ENCODE measurements at places on chromosomes 13 and 19.

GRCh38 chr19:55041244-55041626, 3.2 kb upstream of the GP6 start:
- DNase-seq: no peak

- no peak for DNase-seq
Measured at GRCh38 chr13:51590971-51591627, 6.8 kb downstream of the WDFY2 start.

DNA sequence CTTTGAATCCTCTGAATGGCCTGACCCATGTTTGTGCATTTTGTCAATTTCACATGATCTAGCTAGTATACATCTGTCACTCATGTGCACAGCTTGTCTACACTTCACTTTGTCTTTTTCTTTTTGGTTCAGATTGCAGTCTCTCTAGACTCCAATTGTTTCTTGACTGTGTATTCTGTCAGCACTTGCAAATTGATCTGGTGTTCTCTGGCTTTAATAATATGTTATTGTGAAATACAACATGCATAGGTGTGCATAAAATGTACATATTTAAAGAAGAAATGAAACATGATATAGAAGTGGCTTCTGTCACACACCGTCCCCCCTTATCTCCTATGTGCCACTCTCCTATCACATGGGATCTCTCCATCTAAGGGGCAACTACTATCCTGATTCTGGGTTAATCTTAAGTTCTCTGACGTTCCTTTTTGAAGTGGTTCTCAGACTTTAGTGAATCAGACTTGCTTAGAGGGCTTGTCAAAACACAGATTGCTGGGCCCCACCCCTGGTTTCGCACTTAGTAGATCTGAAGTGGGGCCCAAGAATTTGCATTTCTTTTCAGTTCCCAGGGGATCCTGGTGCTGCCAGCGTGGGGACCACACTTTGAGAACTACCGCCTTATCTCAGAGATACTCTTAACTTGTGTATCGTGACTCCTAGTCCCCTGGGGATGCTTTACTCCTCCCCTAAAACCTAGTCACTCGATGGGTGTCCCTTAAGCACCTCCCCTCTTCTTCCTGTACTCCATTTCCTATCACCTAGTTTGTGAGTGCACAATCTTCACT, 5.8 kb downstream of the KRTDAP start:
- DNase-seq: no peak

GRCh38 chr19:49020931-49021895, 2.9 kb downstream of the CGB3 start:
- no peak for DNase-seq

DNA sequence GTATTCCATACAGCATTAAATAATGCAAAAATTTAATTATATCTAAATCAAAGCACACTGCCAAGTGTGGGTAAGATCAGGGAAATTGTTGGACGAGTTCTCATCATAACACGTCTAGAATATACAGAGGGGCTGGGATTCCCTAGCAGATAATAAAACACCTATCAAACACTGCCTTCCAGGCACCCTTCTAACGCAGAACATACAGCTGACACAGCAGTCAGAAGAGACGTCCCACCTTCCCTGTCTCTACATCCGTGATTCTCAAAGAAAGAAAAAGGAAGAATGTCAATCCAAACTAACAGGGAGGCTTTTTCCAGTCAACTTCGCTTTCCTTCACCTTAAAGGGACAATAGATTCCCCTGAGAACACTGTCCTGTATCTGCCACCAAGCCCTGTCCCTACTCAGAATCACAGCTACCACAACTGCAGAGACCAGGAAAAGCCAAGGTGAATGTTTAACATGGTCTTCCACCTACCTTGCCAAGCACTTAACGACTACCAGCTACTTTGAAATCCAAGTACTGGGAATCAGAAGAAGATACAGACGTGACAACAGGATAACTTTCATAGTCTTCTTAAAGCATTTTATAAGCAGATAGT, 38.5 kb downstream of the TBC1D4 start:
- DNase-seq: no peak

- no peak for DNase-seq
Measured at GRCh38 chr19:24029941-24030636, 56.9 kb upstream of the ZNF254 start.

GRCh38 chr13:49305792-49306425, 58.2 kb downstream of the CDADC1 start:
- DNase-seq: no peak

DNA sequence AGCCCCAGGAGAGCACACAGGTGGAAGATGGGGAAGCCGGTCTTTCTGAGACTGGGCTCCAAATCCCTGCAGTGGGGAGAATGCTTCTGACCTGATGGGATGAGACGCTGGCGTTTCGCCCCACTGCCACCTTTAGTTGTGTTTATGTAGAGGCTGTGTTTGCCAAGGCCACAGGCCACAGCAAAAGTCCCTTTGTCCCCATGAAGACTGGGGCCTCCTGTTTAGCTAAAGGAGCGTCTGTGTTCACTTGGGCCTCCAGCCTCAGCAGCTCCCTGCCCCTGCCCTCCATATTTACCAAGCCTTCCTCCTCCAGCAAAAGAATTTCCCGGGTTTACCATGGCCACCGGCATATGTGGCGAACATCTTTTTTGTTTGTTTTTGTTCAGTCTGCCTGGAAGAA, 10.4 kb upstream of the KLK14 start:
- DNase-seq: no peak

DNA sequence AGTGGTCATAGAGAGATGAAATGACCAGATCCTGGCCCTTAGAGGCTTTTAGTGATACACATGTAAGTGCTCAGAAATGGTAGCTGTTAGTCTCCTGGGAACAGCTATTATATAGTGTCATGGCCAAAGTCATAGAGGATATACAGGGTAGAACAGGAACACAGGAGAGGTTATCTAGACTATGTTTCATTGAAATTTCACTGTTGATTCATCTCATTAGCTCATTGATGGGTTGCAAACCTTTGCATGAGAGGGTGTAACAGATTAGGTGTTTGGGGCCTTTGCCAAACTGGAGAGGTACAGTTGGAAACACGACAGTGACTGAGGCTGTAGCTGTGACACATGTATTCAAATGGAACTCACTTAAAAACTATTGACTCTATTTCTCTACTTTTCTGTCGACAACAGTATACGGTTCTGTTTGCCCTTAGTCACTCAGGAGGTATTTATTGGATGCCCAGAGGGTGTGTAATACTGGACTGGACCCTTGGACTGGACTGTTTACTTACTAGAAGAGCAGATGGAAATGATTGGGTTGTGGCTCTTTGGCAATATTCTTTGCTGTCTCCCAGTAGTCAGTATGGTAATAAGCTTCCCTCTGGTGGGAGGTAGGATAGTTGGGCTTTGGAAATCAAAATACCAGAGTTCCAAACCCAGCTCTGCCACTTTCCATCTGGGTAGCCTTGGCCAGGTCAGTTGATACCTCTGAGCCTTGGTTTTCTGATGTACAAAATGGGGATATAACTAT, 29.8 kb downstream of the ARHGAP35 start:
- DNase-seq: no peak

DNA sequence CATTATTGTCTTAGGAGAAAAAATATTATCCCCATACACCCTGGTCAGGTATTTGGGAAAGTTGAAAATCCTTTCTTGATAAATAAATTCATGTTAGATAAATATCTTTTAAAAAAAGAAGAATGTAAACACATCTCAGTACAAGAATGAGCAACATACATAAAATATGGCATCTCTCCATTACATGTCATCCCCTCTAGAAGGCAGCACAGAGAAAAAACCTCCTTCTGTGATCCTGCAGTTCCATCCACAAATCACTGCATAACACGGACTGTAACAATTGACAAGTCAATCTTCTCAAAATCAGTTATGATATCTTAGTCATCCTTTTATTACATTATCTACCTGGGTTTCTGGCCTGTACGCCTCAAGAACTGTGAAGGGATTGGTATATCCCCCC, 683.9 kb upstream of the KLHL1 start:
- DNase-seq: no peak

GRCh38 chr13:44271031-44271455, 102.6 kb upstream of the SERP2 start:
- DNase-seq: no peak

DNA sequence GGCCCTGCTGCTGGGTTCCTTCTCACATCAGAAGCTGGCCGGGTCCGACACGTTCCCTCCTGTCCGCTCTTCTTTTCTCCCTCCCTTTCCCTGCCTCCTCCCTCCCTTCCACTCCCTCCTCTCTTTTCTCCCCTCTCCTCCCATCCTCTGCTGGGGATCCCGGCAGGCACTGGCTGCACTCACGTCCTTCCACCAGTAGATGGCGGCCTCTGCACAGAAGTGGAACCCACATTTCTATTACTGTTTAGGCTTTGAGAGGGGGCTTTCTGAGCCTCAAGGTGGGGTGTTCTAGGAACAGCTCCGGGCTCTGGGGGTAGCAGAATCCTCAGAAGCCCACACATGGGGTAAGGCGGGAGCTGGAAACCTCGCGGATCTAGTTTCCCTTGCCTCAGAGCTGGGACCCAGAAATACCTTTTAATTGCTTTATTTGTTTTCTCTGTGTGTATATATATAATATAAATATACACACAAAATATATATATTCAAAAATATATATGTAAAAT, 294.2 kb downstream of the ZNF536 start:
- DNase-seq: no peak

- no peak for DNase-seq
Measured at GRCh38 chr13:58239774-58240268, 608.3 kb downstream of the PCDH17 start.

DNA sequence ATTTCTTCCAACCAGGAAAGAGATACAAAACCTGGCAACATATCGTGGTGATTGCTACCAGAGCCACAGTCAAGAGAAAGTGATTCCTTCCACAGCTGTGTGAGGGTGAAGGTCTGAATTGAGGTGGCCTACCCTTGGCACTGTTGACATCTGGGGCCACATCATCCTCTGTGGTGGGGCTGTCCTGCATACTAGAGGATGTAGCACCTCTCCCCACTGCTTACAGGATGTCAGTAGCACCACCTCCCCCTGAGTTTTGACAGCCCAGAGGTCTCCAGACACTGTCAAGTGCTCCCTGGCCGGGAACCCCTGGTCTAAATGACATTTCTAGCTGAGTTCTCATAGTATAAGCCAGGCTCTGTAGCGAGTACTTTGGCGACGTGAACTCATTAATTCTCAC, 15.5 kb downstream of the PTGER1 start:
- no peak for DNase-seq

GRCh38 chr13:95642028-95642621, 2.4 kb downstream of the DZIP1 start:
- no peak for DNase-seq

GRCh38 chr13:75217949-75218348, 264.0 kb downstream of the TBC1D4 start:
- no peak for DNase-seq

DNA sequence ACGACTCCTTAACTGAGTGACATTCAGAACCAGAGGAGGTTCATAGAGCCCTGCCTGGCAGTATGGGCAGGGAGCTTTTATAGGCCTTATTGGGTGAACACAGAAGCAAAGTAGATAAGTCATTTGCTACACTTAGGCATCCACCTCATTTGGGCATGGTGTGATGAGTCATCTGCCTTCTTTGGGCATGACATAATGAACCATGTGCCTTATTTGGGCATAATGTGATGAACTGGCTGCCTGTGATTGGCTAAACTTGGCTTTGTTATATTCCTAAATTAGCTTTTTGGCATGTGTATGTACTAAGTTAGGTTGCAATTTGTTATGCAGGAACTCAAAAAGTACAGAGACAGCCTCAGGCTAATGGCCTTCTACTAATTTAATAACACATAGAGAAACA, 2210.2 kb upstream of the PCDH20 start:
- DNase-seq: no peak

DNA sequence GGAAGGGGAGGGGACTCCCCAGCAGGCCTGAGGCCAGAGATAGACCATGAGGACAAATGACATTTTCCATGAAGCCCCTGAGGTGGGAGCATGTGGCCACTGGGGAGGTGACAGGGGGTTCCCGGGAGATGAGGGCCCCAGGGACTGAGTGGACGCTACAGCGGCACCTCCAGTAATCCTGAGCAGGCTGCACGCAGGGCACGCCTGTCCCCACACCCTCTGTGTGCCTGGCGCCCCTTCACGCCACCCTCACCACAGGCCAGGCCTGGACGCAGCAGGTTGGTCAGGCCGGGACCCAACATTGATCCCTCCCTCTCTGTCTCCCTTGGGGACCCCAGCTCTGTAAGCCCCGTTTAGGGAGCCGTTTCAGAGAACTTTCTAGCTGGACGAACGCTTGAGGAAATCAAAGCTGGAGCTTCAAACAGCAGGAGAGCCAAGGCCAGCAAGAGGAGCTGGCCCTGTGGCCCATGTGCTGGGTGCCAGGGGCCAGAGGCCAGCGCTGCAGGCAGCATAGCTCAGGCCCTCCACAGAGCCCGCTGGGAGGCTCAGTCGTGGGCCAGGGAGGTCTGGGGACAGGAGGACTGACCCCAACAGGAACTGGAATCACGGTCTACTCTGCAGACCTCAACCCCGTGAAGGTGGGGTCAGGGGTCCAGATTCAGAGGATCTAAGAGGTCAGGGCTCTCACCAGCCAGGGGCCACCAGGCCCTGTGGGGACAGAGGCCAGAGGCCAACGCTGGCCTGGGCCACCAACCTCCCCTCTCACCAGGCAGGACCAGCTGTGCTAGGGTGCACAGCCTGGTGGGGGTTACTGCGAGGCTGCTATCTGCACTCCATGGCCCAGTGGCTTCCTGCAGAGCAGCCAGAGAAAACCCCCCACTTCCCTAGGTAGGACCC, 14.6 kb downstream of the LSM4 start:
- DNase-seq: no peak

DNA sequence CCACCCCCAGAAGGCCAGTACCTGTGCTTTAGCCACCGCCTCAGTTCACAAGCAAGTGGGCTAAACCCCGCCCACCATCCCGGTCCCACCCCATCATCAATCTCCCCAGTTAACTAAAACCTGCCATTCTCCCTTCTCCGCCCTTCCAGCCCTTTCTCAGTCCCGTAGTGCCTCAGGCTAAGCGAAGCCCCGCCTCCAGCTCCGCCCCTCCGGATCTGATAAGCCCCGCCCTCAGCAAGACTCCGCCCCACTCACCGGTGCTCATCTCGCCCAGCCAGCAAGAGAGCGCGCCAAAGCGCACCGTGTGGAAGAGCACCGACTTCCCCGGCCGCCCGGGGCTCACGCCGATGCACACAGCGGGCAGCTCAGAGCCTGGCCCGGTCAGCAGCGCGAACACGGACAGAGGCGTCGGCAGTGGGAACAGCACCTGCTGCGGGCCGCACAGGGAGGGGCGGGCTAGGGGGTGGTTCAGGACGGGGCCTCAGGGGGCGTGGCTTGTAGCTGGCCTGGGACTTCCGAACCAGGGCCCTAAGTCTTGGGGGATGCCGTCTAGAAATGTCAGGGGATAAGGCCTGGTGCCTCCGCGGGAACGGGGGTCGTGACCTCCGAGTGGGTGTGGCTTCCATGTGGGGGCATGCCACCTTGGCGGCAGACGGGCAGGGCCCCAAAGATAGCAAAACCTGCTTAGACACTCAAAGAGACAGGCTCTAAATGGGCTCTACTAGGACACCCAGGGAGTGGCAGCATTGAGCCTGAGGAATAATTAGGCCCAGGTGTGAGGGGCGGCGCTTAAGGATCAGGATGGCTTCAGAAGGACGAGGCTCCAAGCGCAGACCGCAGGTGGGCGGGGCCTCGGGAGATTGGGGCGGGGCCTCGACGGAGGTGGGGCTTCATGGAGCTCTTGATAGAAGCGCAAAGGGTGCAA, 21.4 kb downstream of the MAP4K1 start:
- no peak for DNase-seq

- no peak for DNase-seq
Measured at GRCh38 chr19:2038284-2039088, 12.6 kb downstream of the MKNK2 start.

All from right renal pelvis (tissue), 4 donors.